Right kidney (tissue), 9 donors: ENCODE measurements at places on chromosomes 5 and 9.

DNA sequence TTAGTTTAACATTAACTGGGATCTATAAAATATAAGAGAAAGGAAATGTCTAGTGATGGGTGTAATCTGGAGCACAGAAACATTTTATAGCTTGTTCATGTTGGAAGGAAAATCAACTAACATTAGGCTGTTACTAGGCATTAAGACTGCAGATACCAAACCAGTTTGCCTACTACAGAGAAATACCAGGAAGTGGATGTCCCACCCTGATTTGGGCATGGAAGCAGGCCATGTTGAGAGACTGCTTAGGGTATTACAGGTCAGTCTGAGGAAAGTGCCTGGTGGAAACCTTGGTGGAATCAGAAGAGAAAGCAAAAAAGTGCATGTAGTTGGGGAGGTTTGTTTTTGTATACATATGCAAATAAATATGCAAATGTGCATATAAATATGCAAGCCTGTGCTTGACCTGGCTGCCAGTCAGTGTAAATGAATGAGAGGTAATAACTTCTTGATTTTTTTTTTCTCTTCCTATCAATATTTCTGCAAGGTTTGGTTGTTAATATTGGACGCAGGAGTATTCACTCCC, 9.6 kb upstream of the CCDC112 start:
- no peak for DNase-seq

GRCh38 chr5:111495159-111495558, 17.2 kb downstream of the STARD4 start:
- DNase-seq, result no peak

- no peak for DNase-seq
Observed at GRCh38 chr5:4294878-4295277, 699.2 kb downstream of the IRX1 start.

- DNase-seq, result peak; percentile 49
Observed at GRCh38 chr9:2234371-2234893, 219.3 kb downstream of the SMARCA2 start.

GRCh38 chr5:180411948-180412347, 58.8 kb upstream of the GFPT2 start:
- no peak for DNase-seq

DNA sequence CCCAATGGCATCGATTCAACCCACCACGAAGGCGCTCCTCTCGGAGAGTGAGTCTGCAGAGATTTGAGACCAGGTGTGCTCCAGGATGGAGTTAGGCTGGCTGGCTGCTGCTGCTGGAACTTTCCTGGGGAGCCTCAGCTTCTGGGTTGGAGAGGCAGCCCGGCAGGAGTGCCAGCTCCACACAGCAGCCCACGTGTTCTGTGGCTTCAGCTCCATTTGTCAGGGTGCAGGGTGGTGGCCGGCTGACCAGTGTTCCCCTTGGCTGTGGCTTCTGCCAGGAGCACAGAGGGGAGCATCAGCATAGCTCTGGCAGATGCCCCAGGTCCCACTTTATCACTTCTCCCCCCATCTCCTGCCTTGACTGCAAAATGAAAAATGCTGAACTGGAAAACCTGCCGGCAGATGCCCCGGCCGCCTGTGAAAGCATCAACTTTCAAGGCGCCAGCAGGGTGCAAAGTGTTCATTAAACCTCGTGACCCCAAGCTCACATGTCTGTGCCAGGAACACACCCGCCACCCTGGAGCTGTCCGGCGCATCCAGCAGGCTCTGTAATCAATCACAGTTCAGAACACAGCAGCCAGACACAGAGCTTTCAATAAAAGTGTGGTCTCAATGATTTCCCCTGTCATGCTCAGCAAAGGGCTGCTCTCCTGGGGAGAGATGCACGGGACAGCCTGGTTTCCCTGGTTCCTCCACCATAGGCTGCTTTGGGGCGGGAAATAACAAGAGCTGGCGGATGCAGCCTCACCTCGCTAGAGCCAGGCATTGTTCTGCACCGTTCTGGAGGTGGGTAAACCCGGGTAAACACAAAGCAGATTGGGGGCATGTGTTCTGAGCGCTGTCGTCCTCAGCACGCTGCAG, 53.2 kb downstream of the TRIP13 start:
- DNase-seq, result peak; percentile 54

DNA sequence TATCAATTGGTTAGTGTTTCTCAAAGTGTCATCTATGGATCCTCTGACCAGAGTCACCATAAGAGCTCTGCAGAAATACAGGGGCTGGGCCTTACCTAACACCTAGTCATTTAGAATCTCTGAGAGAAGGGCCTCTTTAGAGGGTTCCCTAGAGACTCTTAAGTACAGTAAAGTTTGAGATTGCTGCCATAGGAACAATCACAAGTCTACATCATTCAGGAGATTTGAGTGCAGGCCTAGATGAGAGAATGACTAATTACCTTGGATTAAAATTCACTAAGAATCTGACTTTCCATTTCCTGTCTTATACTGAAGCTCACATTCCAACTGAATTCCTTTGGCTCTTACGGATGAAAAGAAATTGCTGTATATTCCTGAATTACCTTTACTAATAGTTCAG, 182.1 kb upstream of the PTGER4 start:
- DNase-seq, result no peak

- no peak for DNase-seq
Observed at GRCh38 chr5:131148835-131149234, 16.2 kb downstream of the HINT1 start.

DNA sequence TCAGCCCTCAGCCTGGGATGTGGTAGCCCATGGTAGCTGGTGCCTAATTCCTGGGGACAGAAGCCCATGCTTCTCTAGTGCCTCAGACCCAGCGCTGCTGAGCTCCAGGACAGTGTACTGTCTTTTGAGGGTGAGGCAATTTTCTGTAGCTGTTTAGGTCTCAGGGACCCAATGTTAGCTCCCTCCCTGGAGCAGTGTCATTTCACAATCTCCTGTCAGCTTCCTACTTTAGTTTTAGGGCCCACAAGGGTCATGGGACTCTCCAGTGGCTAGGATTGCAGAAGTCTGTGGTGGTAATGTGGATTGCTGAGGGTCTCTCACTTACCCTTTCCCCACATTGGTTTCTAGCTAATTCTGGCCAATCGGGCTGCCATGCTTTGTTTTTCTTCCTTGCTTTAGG, 67.7 kb upstream of the CCL21 start:
- DNase-seq, result no peak

DNA sequence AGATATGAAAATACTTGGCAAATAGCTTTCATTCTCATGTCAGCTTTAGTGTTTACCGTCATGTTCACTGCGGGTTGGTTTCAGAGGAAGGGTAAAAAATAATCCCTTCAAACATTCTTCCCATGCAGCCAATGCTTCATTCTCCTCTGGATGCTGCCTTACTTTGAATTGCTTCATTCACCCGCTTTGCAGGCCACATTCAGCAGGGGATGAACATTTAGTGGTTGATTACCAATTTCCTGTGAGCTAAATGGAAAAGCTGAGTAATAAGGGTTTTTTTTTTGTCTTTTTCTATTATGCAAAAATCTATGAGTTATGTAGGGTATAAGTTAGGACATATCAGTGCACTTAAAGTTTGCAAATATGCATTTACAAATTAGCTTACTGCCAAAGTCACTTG, 96.3 kb upstream of the MEF2C start:
- no peak for DNase-seq

GRCh38 chr5:72224946-72225463, 95.0 kb downstream of the MRPS27 start:
- DNase-seq, result no peak

GRCh38 chr5:79983618-79984017, 7.4 kb downstream of the MTX3 start:
- DNase-seq, result no peak

GRCh38 chr9:126805554-126806262, 868 bp downstream of the ZBTB43 start:
- DNase-seq, result no peak

GRCh38 chr5:32834251-32834650, 123.1 kb downstream of the NPR3 start:
- no peak for DNase-seq

DNA sequence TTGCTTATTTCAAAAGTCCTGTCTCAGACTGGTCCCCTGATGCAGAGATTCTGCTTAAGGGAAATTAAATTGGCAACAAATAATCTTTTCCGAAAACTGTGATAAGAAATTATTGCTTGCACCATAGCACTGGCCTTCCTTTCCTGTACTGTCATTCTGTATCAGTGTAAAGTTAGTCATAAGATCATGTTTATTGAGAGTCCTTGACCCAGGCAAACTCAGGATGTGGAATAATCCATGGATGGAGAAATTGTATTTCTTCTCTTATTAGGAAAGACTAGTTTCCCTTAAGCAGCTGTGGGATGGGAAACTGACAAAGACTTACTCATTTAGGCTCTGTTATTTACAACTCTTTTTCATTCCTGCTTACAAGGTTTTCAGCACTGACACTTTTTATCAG, 83.0 kb upstream of the RANBP6 start:
- no peak for DNase-seq

- no peak for DNase-seq
Observed at GRCh38 chr5:147629196-147629595, 119.3 kb upstream of the DPYSL3 start.
